PC-9 (cell line): ENCODE measurements at places on chromosomes 12 and 14.

DNA sequence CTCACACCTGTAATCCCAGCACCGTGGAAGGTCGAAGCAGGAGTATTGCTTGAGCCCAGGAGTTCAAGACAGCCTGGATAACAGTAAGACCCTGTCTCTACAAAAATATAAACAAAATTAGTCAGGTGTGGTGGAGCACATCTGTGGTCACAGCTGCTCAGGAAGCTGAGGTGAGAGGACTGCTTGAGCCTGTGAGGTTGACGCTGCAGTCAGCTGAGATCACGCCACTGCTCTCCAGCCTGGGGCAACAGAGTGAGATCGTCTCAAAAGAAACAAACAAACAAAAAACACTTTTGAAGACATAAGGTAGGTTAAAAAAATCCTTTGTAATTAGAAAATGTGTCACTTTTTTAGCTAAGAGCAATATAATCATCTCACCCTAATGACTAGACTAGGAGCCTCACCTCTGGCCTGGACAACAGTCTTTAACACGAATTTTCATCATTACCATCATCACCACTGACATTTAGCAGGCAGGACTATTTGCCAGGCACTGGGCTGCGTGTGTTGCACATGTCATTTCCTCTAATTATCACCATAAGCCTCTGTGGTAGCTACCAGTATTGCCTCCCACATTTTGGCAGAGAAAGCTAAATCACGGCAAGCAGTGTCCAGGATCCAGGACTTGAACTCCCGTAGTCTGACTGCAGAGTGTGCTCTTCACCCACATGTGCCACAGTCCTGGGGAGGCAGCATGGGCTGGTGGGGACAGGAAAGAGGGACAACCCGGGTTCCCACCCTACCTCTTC, 4.6 kb upstream of the SYCP3 start:
- no peak for DNase-seq

GRCh38 chr12:14256121-14256520, 109.4 kb upstream of the ATF7IP start:
- no peak for DNase-seq

- DNase-seq, result no peak
These were observed 16.4 kb upstream of the HVCN1 start for GRCh38 chr12:110705309-110705708.

- no peak for DNase-seq
These were observed 908.8 kb downstream of the VRK1 start for GRCh38 chr14:97705976-97706375.

DNA sequence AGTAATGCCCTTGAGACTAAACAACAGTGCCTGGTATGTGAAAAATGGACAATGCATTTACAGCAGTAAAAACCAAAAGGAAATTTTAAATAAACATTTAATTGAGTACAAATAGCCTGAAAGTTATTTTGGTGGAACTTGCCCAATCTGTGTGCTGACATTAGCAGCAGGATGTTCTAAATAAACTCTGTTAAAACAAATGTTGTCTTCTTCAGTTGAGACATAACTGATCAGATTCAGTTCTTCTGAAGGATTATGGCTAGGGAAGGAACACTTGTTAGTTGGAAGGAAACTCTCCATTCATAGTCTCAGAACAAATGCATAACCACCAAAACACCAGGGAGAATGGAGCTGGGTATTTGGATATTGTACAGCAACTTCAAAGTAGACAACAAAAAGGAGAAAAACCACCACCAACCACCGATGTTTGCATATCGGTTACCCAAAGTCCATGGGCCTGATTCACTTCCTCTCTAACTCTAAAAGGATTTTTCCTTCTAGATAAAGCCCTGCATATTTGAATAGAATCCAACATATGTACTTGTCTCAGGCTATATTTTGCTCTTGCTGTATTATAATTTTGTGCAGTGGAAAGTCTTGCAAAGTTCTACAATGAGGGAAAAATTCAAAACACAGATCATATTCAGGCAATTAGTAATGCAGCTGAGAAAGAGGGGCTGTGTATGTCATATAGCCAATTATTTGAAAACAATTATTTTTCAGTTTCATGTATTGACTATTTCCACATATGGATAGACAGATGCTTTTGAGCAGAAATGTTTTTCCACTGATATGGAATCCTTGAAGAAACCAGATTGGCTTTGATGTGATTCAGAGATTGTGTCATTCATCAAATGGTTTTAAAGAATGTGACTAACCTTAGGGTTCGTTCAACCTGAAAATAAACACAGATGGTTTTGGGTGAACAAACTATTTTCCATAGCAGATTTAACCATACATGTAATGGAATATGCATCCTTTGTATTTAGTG, 152.2 kb upstream of the BMP4 start:
- peak; percentile 45 for DNase-seq

DNA sequence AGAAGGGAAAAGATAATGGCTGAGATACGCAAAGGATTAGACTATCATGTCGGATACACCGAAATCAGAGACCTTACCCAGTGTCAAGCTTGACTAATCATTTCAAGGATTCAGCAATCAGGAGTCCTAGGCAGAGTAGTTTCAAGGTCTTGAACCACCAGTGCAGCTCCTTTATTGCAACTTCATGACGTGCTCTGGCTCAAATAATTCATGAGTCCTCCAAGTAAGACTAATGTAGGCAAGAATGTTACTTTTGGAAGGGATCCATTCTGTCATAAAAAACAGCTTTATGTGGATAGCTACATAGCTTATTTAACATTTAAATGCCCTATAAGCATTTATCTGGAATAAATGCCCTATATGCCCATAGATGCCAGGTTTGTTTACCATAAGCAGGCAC, 123.2 kb downstream of the LMO3 start:
- no peak for DNase-seq

- DNase-seq, result no peak
These were observed 222.8 kb downstream of the EGLN3 start for GRCh38 chr14:33728010-33728498.

GRCh38 chr14:76015191-76015590, 29.6 kb downstream of the IFT43 start:
- DNase-seq, result no peak

DNA sequence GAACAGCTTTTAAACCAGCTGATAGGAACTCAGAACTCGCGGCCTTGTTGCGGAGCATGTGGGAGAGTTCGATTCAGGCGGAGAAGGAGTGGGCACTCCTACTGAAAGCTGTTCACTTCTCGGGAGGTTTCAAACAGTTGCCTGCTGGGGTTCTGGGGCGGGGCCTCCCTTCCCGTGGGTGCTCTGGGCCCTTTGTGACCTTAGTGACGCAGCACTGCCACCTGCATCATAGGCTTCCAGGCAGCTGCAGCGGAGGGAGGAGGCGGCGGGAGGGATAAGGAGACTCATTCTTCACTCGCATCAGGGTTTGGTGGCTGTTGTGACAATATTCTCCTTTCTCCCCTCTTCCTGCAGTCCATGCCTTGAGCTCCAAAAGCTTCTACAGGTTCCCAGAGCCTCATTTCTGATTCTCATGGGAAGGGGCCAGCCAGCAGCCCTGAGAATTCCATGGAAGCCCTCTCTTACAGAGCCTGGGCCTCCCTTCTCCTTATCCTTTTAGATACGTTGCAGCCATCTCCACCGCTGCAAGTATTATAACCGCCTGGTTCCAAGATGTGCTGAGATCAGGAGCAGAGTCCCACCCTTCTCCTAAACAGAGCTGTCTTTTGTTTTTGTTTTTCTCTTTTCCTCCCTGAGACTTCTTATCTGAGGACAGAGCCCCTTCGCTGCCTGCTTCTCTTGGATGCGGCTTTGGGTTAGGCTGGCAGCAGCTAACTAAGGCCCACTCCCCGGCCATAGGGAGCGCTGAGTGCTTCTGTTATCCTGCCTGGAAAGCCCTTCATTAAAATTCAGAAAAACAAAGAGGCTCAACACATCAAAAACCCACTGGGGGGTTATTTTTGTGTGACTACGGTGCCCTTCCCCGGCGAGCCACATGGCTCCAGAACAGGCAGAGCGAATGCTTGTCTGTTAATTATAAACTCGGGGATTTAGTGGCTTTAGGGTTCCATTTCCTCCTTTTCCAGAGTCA, 67.6 kb upstream of the GPATCH2L start:
- DNase-seq, result no peak

DNA sequence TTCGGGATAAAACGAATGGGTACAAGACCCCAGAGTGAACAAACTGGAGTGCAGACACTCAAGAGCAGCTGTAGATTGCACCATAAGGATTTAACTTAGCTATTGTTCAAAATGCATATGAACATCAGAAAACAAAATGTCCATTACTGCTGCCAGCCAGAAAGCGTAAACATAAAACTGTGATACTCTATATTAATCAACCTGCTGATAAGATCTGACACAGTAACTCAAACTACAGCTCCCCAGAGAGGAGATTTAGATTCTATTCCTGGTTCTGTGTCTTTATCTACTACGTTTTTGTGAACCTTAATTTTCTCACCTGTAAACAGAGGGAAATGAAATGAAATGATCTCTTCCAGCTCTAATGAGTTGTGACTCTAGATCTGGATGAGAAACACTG, 22.3 kb downstream of the LRIG3 start:
- DNase-seq, result no peak

DNA sequence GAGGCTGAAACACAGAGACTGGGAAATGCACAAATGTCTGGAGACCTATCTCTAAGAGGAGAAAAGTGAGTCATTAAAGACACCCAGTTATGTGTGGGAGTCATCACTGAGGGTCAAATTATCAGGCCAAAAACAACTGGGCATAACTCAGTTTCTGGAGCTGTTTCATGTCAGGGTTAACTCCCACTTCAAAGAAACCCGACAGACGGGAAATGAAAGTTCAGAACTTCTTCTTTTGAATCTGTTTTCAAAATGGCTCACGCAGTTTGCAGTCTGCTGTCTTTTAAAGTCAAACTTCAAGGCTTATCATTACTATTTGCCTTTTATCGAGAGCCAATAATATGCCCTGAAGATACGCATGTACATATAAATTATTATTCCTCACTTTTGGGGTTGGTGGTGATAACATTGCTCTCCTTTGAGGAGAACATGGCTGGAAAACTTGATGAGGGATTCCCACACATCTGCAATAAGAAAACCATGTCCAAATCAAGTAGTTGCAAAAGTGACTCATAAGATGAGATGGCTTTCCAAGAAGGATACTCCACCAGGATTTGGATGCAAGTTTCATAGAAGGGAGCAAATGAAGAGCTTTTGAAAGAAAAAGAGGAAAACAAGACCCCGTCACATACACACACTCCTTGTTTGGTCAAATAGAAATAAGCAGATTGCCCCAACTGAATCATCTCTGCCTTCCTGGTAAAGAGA, 341.4 kb downstream of the ADAMTS20 start:
- DNase-seq, result no peak

DNA sequence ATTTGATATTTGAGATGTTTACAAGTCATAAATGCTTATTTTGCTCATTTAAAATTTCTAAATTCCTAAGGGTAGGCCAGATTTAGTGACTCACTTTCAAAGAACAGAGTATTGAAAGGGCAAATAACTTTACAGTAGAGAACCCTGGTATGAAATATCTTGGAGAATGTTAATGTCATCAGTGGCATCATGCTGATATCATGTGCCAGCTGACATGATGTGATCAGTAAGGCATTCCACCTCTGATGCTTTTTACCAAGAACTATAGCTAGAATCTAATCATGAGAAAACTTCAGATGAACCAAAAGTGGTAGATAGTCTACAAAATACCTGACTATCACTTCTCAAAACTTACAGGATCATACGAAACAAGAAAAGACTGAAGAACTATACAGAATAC, 2.9 kb upstream of the FLRT2 start:
- DNase-seq, result no peak

DNA sequence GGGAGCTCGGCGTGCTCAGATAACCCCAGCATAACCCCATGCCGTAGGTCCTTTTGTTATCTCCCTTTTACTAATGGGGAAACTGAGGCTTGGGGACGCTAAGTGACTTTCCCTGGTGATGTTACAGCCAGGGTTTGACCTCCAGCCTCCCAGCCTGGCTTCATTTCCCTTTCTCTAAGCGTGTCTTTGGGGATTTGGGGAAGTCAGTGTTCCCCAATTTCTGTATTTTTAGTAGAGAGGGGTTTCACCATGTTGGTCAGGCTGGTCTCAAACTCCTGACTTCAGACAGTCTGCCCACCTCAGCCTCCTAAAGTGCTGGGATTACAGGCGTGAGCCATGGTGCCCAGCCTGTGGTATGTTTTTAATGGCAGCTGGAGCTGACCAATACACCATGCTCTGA, 85.4 kb downstream of the PHETA1 start:
- no peak for DNase-seq

DNA sequence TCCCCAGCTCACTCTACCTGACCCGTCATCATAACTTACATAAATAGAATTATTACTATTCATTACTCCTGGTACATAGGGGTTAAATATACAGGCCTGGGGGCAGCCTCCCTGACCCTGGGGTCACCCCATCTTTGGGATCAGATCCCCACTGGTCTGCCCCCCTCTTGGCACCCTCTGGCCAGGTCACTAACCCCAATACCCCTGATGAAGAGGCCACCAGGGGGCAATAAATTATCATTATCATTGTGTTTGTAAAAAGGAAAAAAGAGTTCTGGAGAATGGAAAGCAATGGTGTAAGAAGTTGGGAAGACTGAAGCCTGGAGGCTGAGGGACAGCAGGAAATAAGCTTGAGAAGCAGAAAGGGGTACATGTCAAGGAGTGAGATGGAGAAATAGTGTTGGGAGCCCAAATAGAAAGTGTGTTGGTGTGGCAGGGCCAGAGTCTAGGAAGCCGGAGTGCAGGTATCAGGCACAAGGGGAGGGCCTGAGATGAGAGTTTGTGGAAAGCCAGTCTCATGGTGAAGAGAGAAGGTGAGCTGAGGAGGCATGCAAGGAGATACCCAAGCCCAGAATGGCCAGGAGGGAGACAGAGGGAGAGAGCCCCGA, 6.1 kb upstream of the AAAS start:
- DNase-seq, result no peak
